CD4-positive, alpha-beta T cell treated with Interleukin-17A for 1 hour (primary cell): ENCODE measurements at places on chromosomes 6 and 20.

- peak; percentile 60 for DNase-seq
Observed at GRCh38 chr20:36969478-36970186, 18.1 kb upstream of the SAMHD1 start.

DNA sequence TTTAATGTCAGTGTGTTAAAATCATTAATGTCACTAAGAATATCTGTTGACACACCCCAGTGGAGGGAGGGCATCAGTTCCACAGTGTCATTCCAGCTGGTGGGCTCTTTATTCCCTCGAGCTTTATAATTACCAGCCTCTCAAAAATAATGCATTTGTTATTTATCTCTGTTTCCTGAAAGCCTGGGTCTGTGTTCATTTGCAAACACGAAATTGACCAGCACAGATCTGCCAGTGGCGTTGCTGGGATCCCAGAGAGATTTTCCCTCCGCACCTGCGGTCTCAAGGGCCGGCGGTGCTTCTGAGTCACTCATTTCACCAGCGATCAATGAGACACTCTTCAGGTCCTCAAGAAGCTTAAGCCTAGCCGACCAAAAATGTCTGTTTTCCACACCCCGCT, 5.7 kb upstream of the PYGB start:
- no peak for DNase-seq

DNA sequence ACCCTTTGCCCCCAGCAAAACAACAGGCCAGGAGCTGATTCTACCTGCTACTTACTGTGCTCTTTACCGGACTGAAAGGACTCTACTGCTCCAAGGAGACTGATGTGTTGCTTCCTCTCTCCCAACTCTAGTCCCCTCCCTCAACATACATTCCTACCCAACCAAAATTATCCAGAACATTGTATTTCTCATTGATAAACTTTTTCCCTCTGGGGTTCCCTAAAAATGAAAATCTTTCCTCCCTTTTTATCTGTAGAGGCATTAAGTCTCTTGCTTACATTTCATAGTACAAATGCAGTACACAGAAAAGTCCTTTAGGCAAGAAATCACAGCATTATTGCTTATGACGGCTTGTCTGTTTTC, 940 bp upstream of the HS3ST5 start:
- no peak for DNase-seq

DNA sequence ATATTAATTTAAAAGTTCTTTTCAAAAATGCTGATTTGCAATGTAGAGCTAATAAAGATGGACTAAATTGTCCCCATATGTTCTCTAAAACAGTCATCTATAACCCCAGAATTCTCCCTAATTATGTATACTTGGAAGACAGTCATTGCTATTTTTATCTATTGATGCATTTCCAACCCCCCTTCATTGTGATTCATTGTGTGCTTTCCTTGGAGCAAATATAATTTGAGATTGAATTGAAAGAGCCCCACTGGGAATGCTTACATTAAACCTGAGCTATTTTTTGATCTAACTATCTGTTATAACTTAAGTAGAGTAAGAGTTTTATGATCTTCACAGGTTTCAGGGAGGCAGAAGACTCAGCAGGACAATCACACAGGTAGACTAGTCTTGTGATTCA, 73.7 kb upstream of the PTCHD4 start:
- DNase-seq = no peak

- no peak for DNase-seq
Observed at GRCh38 chr6:11685481-11686093, 93.0 kb downstream of the ADTRP start.

DNA sequence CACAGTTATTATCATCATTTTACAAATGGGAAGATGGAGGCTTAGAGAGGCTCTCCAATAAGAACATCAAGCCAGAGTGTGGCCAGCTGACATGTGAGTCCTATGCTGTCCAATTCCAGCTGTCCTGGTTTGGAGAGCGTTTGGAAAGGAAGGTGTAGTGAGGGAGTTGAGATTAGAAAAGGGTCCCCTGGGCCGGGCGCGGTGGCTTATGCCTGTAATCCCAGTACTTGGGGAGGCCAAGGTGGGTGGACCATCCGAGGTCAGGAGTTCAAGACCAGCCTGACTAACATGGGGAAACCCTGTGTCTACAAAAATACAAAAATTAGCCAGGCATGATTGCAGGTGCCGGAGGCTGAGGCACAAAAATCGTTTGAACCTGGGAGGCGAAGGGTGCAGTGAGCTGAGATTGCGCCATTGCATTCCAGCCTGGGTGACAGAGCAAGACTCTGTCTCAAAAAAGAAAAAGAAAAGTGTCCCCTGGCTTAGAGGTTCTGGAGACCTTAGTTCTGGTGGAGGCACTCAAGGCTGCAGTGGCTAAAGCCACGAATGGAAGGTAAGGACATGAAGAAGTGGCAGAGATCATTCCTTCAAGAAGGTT, 22.1 kb upstream of the OVOL2 start:
- no peak for DNase-seq

GRCh38 chr6:30889921-30890645, 5.8 kb downstream of the DDR1 start:
- no peak for DNase-seq

DNA sequence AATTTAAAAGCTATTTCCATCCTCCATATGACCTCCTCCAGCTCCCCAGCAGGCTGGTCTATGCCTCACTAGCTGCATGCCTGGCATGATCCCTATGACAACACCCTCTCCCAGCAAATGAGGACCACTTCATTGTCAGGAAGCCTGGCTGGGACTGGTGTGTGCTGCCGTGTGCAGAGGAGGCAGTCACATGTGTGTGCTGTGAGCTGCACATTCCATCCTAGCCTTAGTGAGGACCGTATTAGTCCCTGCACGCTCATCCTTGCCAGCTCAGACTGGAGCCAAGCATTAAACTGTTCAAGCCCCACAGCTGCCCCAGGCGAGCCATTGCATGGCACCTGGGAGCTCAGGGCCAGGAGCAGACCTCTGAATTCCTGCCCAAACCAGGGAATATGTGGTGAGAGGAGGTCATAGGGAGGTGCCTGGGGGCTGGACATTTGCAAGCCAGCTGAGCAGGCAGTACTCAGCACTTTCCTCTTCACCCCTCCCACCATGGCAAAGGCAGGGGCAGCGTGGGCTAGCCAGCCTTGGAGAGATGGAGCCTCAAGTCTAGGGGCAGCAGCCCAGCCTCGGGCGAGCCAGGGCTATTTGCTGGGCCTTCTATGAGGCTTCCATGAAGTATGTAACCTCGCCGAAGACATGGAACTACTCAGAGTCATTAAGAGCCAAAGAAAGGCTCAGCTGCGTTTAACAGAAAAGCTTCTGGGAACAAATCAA, 8.7 kb upstream of the CCN5 start:
- DNase-seq = no peak

DNA sequence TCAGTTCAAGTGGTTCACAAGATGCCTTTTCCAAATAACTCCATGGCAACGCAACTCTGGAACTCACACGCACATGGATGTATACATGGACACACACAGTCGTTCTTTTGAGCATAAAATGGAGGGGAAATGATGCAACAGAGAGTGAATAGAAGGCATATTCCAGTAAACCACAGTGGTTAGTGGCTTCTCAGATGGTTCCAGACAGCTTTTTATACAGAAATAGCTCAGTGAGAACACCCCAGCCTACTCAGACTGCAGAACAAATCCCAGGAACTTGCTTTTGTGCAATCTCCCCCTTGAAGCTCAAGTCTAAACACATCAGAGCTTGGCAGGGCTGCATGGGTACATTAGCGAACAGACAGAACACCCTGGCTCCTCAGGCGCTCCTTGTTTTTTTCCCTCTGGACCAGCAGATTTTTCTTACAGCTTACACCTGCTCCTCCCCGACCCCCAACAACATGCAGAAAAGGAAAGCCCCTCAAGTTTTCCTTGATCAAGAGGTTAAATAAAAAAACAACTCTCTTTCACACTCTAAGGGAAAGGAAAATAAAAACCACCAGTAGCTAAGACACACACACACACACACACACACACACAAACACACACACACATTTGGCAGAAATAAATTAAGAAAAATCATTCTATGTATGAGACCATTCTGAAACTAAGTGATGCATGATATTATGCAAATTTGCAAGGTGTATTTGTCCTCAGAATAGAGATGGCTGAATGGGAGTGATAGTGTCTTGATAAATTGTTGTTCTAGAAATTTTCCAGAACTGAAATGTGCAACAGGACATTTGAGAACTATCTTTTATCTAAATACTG, 51.2 kb upstream of the RANBP9 start:
- peak; percentile 41 for DNase-seq

DNA sequence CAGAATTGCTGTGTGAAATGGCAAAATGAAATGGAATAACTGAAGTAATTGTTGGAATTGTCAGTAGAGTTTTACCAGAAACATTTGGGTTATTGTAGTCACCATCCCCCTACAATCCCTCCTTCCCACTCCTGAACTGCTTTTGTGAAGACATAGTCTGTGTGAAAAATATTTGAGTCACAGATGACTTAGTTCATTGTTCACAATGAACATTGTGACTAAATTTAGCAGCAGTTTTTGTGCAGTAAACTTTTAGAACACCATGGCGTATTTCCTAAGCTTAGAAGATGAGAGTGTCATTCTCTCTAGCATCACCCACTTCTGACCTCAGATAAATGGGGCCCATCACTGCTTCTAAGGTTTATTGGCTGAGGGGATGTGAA, 11.0 kb downstream of the OTOR start:
- no peak for DNase-seq

DNA sequence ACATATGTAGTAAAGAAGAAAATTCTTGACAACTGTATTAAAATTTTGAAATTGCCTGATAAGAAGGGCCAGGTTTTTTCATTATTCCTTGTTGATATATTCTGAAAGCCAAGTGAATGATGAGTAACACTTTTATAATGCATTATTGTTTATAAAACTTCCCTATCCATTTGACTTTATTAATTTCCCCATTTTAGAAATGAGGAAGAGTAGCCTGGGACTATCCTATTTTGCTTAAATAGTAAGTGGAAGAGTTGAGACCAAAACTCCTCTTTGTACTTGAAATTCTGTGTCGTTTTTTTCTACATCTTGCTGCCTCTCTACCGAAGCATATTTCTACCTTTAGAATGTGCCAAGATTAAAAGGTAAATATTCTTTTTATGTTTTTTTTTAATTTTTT, 39.7 kb downstream of the TRMT11 start:
- no peak for DNase-seq

- DNase-seq = no peak
Observed at GRCh38 chr6:41277605-41278004, 8.9 kb downstream of the TREM1 start.

GRCh38 chr6:106927531-106928398, 46.8 kb downstream of the CD24 start:
- DNase-seq = no peak

- DNase-seq = no peak
Observed at GRCh38 chr6:77447254-77447653, 16.0 kb downstream of the HTR1B start.

DNA sequence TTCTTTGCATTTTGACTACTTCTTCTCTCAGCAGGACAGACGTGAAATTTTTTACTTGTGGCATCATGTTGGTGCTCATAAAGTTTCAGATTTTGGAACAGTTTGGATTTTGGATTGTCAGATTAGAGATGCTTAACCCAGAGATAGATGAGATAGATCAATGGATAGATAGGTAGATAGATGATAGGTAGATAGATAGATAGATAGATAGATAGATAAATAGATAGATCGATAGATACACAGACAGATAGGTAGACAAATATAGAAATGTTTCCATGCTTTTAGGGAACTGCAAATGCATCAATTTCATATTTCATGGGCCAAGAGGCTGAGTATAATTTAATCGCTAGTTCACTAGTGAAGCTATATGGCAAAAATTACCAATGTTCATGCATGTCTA, 981.5 kb upstream of the ADGRB3 start:
- no peak for DNase-seq

- peak; percentile 6 for DNase-seq
Observed at GRCh38 chr6:151493804-151494234, at the start of gene CCDC170. Gene CCDC170, plus strand, starts transcription at chr6:151494017. Its CDS starts 112 bp downstream, at chr6:151494129.

GRCh38 chr6:38187811-38188590, 368.5 kb downstream of the ZFAND3 start:
- DNase-seq = no peak

DNA sequence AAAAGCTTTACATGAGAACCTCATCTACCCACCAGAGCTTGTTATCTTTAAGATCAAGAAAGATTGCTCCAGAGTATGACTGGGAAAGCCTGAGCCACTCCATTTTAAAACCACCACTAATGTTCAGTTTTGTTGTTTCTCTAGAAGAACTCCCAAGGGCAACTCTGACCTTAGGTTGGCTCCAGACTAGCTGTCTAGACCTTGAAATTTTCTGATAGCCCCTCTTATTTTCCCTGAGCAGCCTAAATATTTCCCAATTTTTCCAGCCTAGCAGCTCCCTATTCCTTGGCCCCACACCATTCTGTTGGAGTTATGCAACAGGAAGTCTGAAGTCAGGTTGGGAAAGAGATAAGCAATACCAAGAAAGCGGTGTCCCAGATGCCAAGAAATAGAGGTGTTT, 84.6 kb upstream of the TCF21 start:
- no peak for DNase-seq

GRCh38 chr6:71333697-71334096, 45.1 kb downstream of the OGFRL1 start:
- DNase-seq = no peak

- DNase-seq = no peak
Observed at GRCh38 chr6:36698196-36698595, 570 bp downstream of the RAB44 start.

GRCh38 chr6:121666814-121667213, 231.4 kb downstream of the GJA1 start:
- DNase-seq = no peak

DNA sequence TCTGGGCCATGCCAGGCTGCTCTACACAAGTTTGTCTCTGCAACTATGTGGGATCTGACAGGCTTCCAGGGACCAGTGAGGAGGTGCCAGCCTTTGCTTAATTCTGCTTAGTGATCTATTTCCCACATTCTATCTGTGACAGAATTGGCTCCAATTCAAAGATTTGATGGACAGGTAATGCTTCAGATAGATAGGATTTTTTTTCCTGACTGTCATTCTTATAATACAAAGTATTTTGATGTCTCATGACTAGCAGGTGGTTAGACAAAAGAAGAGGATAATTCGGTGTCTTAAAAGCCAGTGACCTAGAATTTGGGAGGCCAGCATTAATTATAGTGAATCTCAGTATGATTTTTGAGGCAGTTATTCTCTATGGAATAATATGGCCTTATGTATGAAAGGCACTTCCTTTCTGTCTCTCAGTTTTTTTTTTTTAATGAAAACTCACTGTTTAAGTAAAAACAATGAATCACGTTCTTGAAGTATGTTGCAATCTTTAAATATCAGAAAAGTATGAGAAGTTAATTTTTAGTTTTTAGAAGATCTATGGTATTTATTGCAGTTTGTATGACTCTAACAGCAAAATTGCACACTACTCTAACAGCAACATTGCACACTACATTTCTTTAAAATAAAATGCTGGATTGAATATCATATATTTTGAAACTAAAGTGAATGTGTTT, 43.7 kb downstream of the TMEM200A start:
- no peak for DNase-seq
